ENCODE measurements at places on chromosomes 12 and 14.

DNA sequence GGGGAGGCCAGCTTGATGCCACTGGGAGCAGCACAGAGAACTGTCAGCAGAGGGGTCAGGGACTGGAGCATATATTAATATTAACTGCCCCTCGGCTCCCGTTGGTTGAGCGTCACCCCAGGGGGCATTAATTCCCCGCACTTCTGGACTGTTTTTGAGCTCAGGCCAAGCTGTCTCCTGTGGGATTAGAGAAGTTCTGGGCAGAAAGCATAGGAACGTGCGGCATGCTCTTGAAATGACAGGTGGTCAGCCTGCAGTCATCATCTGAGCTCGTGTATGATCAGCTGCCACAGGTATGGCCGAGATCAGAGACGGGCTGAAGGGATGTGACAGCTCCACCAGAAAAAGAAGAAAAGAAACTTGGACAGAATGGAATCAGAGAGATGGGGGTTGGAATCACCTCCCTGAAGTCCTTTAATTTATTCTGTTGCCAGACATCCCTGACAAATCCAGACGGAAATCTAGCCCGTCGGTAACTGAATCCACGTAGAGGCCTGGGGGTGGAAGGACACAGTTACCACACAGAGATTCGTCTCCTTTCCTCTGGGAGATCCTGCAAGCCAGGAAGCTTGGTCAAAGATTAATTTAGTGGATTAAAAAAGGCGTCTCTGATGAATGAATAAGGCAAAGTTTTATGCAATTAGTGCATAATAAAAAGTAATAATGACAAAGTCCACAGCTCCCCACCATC is 23.6 kb downstream of the NR1H4 start:
- DNase-seq = no peak

- DNase-seq = no peak
Measured at GRCh38 chr14:29806124-29806517, 121.5 kb downstream of the PRKD1 start.

DNA sequence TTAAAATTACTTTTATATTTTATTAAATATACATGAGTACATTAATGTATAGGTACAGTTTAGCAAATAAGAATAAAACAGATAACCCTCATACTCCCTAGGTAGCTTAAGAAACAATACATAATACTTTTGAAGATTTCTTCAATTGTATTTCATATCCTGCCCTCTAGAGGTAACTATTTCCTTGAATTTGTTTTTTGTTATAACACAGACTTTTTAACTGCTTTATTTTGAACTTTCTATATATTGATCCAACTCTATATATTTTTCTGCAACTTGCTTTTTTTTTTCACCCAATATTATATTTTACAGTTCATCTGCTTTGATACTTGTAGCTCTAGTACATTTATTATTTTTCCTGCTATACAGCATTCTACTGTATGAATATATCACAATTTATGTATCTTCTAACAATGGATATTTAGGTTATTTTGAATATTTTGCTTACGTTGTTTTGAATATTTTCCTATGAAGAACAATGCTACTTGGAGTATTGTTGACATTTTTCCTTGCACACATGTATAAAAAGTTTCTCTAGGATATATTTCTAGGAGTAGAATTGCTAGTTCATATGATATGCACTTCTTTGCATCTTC is 72.8 kb upstream of the ABCD2 start:
- DNase-seq = no peak

GRCh38 chr14:100441271-100441947 is 118.3 kb downstream of the SLC25A47 start:
- DNase-seq = no peak

DNA sequence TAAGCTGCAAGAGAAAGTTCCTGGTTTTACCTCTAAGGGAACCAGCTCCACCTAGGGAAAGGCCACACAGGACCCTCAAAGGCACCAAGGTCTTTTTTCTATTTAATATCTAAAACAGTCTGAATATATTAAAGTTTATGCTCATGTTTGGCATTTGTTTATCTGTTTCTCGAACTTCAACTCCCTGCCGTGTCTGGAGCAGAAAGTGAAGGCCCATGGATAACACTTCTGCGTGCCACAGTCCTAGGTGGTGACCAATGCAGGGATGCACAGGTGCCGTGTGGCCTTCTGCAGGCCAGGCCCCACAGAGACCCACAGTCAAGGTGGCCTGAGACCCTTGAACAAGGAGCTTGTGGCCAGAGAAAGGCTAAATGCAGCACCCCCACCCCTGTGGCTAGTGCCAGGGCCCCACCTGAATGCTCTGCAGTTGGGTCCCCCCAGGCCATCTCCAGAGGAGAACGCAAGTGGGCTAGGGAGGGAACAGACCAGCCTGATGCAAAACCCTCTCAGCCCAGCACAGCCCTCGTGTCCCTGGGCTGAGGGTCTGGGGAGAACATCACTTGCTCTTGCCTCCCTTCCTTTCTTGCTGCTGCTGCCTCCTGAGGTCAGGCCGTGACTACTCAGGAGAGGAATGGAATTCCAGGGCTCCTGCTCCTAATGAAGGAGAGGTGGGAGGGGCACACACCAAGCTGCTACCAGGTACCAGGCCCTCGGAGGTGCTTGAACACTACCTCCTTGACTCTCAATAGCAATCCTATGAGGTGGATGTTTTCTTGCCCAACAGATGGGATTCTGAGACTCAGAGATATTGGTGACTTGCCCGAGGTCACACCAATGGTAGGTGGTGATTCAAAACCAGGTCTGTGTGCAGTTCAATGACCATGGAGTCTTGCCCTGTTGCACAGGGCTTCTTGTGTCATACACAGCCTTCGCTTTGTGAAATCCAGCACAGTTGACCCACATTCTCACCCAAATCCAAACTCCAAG is 45.4 kb downstream of the PSMA6 start:
- no peak for DNase-seq

- no peak for DNase-seq
Measured at GRCh38 chr12:123548107-123548506, 14.6 kb upstream of the RILPL1 start.

DNA sequence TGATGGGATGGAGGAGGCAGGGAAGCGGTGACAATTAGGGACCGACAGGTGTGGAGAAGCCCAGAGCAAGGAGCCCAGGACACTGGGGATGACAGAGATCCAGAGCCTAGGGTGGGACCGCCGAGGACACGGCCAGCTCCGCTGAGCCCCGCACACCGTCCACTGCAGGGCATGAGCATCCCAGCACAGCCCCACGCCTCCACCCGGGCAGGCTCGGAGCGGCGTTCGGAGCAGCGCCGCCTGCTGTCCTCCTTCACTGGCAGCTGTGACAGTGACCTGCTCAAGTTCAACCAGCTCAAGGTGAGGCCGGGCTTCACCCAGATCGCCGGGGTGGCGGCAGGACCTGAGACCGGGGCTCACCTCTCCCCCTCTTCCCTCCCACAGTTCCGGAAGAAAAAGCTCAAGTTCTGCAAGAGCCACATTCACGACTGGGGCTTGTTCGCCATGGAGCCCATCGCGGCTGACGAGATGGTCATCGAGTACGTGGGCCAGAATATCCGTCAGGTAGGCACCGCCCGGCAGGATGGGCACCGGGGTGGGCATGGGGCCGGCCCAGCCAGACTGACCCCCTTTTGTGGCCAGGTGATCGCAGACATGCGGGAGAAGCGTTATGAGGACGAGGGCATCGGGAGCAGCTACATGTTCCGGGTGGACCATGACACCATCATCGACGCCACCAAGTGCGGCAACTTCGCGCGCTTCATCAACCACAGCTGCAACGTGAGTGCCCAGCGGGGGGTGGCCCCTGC is 23.7 kb downstream of the SETD1B start:
- no peak for DNase-seq

DNA sequence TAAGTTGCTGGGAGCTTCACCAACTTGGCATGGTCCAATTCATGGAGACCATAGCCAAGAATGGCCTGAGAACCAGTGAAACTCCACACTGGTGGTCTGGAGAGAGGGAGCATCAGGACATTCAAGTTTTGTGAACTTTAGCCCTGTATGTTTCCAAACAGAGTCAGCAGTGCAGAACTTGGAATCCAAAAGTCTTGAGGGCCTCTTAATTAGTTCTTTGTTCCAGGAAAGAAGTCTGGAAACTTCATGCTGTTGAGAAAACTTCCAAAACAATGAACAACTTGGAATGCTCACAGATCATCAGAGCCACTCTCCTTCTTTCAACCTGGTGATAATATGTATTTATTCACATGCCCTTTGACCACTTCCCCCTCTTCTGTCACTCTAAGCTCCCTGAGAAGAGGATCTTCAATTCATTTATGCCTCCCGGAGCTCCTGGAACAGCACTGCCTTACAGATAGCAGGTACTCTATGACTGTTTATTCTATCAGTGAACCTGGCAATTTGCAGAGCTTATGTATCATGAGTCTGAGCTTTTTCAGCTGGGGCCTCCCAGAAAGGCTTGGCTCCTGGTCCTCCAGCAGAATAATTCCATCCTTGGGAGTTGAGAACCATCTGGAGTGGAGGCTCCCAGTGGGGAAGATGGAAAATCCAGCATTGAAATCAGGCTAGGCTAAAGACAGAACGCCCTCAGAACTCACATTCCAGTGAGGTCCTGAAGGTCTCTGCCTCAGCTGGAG is 191.4 kb downstream of the KTN1 start:
- no peak for DNase-seq

GRCh38 chr12:6277982-6278438 is 32.5 kb upstream of the PLEKHG6 start:
- DNase-seq = no peak
